ENCODE measurements at places on chromosomes 13 and 19.

DNA sequence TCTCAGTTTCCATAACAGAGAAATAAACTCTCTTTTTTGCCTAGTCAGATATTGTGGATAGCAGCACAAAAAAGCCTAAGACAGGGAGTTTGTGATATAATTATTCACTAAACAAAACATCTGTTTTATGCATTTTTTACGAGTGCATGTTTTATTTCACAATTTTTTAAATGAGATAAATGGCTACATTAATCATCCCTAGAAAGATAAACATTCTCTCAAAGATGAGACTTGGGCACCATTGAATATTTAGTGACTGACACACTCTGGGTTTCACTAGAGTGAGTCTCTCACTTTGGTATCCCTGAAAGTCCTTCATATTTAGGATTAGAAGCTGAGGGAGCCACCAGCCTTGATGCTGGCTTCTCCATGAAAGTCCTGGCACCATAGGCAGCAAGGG is 74.3 kb upstream of the LRCH1 start:
- no peak for DNase-seq

DNA sequence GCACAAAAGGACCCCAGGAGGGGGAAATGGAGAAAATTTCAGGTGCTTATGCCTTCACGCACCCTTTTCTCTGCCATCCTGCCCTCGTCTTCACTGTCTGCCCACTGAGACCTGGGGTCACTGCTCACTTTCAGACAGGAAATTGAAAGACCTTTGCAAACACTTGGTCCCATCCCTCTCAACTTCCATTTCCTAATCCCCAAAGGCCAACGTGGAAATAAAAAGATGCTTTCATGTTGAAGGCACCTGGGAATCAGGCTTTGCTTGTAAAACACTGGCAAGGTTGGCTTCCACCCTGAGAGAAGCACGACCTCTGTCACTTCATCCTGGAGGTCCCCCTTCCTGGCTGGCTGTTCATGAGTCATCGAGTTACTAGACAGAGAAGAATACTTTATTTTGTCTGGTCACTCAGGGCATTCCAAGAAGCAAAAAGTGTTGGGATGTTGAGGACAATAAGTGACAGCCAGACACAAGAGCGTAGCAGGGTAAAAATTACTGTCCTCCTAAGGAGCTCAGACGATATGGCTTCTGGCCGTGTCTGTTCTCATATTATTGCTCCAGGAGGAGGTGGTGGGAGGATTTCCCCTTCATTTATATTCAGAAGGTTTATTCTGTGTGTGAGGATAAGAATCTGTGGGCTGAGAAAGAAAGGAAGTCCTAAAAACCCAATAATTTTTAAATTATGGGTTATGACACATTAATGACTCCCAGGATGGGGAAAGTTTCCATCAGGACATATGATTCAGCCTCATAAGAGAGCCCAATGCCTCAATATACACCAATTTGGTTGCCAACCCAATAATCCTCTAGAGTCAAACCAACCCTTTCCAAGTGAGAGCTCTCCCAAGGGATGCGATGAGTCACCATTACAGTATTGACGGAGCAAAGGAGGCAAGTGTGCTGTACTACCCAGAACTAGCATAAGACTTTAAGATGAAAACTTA is 409.0 kb downstream of the COG6 start:
- no peak for DNase-seq

DNA sequence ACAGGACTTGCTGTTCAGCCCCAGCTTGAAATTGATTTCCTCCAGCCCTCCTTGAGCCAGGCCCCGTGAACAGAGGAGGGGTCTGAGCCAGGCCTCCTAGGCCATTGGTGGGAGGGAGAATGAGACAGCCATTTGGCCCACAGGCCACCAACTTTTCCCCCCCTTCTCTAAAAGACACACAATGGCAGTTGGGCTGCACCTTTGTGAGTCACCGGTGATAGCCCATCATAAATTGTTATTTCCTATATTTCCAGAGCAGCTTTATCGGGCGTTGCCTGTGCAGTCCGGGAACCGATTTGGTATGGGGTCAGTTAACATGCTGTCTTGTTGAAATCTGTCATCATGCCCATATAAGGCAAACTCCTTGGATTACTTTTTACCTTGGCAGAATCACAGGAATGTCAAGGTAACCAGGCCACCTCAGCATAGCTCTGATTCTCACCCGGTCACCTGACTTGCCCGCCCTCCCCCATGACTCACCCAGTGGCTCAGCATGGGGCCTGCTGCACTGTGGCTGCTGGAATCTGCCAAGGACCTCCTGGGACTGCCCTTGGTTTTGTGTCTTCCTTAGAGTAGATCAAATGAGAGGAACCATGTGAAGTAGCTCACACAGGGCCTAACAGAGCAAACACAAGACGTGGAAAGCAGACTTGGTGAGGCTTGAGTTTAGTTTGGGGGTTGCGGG is 36.1 kb downstream of the ACTN4 start:
- no peak for DNase-seq

- DNase-seq, result no peak
These were observed 18.9 kb downstream of the ESD start for GRCh38 chr13:46778095-46778494.
